ENCODE measurements at places on chromosomes 2 and 18. TPM values are rescaled to one million over a fixed set of nuclear protein-coding genes. Genes with fewer than 3 reads are reported as not detected.

- H3K4me1 ChIP-seq = no peaks in the 10 kb centered on the region
- H3K4me3 ChIP-seq = no peak overlapping the region
- no peaks in the 10 kb centered on the region for H3K27me3 ChIP-seq
- no peak for DNase-seq
- H3K27ac ChIP-seq = no peak overlapping the region
Observed at GRCh38 chr18:40577981-40578365, 1377.1 kb upstream of the PIK3C3 start.

DNA sequence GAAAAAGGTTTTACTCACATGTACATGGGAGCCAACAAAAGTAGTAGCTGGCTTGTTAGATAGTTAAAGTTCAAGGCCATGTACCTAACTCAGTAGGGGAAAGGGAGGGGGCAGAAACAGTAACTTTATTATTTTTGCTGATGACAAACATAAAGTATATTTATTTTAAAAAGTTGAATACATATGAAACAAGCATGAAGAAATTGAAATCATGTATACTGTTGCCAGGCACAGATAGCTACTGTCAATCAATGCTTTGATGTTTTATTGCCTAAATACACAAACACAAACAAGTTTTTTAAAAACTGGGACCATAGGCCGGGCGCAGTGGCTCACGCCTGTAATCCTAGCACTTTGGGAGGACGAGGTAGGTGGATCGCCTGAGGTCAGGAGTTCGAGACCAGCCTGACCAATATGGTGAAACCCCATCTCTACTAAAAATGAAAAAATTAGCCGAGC, 7.6 kb upstream of the PSD4 start:
- H3K27me3 ChIP-seq = no peaks in the 10 kb centered on the region
- no peak overlapping the region for H3K4me3 ChIP-seq
- no peak overlapping the region for H3K27ac ChIP-seq
- DNase-seq = no peak
- H3K4me1 ChIP-seq = peaks cover 5% of the 10 kb centered on the region
- H3K36me3 ChIP-seq = no peaks in the 10 kb centered on the region

DNA sequence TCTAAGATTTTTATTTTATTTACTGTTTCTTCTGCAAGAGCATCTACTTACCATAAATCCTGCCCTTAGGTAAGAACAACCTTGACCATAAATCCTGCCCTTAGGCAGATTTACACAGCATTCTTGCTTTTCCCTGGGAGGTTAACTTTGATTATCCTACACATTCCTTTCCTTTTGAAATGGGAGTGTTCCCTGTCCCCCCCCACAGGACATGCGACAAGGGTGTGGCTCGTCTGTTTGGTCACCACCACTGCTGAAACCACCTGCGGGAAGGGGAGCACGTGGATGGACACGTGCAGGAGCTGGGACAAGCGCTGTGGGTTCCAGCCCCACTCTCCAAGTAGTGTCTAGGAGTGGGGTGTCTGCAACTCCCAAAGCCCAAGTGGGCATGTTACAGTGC, 239.3 kb upstream of the SP5 start:
- no peak for DNase-seq
- no peaks in the 10 kb centered on the region for H3K27me3 ChIP-seq
- H3K4me3 ChIP-seq = no peak overlapping the region
- H3K4me1 ChIP-seq = no peaks in the 10 kb centered on the region
- H3K36me3 ChIP-seq = no peaks in the 10 kb centered on the region

DNA sequence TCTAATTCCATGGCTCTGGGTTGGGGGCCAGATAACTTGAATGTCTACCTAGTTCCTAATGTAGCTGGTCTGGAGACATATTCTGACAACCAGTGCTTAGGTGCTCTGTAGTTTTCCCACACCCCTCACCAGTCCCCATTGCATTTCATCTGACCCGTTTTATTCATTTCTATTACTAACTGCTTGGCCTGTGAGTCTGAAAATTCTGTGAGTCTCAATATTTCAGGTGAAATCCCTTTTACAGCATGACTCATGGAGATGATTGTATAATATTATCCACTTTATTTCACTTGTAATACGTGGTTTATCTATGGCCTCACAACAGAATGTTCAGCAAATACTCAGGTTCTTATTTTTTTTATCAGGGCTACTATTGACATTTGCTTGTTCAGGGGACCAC, 103.7 kb upstream of the UGP2 start:
- H3K4me1 ChIP-seq = peaks cover 7% of the 10 kb centered on the region
- H3K4me3 ChIP-seq = no peak overlapping the region
- no peaks in the 10 kb centered on the region for H3K27me3 ChIP-seq
- H3K27ac ChIP-seq = peak overlapping the region; percentile 51
- no peaks in the 10 kb centered on the region for H3K36me3 ChIP-seq
- no peak for DNase-seq

DNA sequence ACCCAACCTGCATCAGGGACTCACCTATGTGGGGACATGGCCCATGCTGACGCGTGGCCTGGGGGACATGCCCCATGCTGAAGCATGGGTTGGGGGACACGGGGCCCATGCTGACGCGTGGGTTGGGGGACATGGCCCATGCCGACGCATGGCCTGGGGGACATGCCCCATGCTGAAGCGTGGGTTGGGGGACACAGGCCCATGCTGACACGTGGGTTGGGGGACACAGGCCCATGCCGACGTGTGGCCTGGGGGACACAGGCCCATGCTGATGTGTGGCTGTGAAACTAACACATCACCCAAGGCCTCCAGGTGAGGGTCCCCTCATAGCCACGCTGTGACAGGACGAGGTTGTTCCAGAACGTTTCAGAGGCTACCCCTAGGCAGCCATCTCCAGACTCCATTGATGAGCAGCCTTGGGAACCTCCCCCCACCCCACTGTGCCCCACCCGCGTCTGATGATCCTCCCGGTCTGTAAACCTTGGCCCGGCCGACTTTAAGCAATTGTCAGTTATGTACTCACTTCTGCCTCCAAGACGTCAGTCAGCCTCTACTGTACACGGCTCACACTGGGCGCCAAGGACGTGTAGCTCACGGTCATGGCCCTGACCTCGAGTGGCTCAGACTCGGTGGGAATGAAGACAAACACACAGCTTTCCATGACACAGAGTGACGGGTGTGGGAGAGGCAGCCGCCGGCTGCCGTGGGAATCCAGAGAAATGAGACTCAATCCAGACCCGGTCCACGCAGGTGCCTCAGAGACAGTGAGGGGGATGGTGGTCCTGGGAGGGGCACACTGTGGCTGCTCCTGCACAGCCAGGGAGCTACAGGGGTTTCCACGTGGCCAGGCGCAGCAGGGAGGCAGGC, 50.2 kb upstream of the SLC66A3 start:
- no peak overlapping the region for H3K27ac ChIP-seq
- no peaks in the 10 kb centered on the region for H3K36me3 ChIP-seq
- no peaks in the 10 kb centered on the region for H3K27me3 ChIP-seq
- no peak overlapping the region for H3K4me3 ChIP-seq
- H3K4me1 ChIP-seq = no peaks in the 10 kb centered on the region

TUBA3E gene
- 0.83 TPM for total RNA-seq

Data from ovary (tissue), 10 donors.